T-cell (primary cell): ENCODE measurements at places on chromosomes 16 and 17. TPM values are rescaled to one million over a fixed set of nuclear protein-coding genes. Genes with fewer than 3 reads are reported as not detected.

GRCh38 chr17:57849874-57850754 is at the start of gene MRPS23:
Gene MRPS23, minus strand, starts transcription at chr17:57850044. Its CDS starts 34 bp downstream, at chr17:57850010.
- DNase-seq, result peak; percentile 96

Gene PRR15L
- total RNA-seq, result 0.26 TPM

DNA sequence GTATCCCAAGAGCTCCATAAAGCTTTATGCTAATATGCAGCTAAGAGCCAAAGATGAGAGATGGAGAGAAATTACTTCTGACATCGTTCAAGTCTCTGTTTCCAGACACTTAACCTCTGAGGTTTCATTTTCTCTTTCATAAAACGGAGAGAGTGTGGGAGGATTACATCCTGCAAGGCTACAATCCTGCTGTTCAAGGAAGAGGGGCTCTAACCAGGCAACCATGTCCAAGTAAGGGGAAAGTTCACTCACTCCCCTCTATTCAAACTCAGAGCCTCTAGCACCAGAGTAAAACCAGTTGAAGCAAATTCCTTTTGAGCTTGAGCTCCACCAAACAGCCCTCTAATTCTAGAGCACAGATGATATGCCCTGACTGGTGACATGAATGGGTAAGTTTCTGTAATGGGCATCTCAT is 397.4 kb downstream of the NPIPA8 start:
- no peak for DNase-seq

DNA sequence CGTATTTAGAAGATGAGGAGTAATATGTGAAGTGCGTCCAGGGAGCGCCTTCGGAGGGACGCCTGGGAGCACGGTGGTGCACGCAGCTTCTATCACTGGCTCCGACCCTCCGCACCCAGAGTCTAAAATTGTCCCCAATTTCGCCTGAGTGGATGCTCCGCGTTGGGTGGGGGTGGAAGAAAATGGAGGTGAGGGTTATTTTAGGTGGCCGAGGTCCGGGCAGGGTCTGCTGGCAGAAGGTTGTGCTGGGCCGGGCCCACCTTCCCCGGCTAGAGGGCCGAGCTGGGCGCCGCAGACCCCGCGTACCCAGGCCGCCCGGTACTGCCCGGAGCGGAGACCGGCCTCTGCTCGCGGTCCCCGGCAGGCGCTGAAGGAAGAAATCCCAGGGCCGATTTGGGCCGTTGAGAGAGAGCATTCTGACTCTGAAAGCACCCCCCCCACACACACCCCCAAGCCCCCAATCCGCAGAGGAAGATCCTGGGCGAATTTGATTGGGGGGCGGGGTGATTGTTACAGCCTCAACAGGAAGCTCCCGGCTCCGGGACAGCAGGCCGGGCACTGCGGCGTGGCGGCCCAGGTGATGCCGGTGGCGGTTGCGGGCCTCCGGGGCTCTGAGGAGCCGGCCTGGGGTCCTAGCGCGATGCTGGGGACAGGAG is 3.0 kb downstream of the BAHCC1 start:
- no peak for DNase-seq

- no peak for DNase-seq
Measured at GRCh38 chr16:84730406-84731106, 30.8 kb downstream of the USP10 start.

Gene RPGRIP1L
- total RNA-seq, result 3.7 TPM

- no peak for DNase-seq
Measured at GRCh38 chr16:85137323-85138072, 25.2 kb upstream of the CIBAR2 start.

Gene NQO1
- 4.1 TPM for total RNA-seq

- DNase-seq, result no peak
Measured at GRCh38 chr17:75096082-75096625, 8.4 kb downstream of the SLC16A5 start.

DNA sequence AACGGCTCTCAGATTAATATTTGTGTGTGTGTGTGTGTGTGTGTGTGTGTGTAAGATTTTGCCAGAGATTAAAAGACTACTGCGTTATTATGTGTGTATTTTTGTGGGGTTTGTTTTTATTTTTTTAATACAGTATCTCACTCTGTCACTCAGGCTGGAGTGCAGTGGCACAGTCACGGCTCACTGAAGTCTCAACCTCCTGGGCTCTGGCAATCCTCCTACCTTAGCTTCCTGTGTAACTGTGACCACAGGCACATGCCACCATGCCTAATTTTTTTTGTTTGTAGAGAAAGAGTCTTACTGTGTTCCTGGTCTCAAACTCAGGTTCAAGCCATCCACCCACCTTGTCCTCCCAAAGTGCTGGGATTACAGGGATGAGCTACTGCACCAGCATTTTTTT is 87.2 kb downstream of the CYB561 start:
- no peak for DNase-seq

Gene KRTAP3-2
- not detected for total RNA-seq

DNA sequence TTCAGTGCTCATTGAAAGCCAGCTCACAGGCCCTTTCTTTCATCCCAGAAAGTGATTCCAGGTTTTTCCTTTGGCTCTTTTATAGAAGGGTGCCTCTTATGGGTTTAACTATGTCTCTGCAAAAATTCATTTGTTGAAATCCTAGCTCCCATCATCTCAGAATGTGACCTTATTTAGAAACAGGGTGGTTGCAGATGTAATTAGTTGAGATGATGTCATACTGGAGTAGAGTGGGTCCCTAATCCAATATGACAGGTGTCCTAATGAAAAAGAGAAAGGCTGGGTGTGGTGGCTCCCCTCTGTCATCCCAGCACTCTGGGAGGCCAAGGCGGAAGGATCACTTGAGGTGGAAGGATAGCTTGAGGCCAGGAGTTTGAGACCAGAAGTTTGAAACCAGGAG is 64.2 kb upstream of the FAM20A start:
- DNase-seq, result no peak

- no peak for DNase-seq
Measured at GRCh38 chr16:19210968-19211367, 42.9 kb downstream of the SYT17 start.

GRCh38 chr16:81481207-81481821 is 36.7 kb downstream of the CMIP start:
- DNase-seq, result no peak

Gene PPM1E
- not detected for total RNA-seq

- DNase-seq, result no peak
Measured at GRCh38 chr17:49486012-49486641, 9.0 kb upstream of the NGFR start.

GRCh38 chr16:11250786-11251524 is 5.0 kb downstream of the SOCS1 start:
- DNase-seq, result no peak

DNA sequence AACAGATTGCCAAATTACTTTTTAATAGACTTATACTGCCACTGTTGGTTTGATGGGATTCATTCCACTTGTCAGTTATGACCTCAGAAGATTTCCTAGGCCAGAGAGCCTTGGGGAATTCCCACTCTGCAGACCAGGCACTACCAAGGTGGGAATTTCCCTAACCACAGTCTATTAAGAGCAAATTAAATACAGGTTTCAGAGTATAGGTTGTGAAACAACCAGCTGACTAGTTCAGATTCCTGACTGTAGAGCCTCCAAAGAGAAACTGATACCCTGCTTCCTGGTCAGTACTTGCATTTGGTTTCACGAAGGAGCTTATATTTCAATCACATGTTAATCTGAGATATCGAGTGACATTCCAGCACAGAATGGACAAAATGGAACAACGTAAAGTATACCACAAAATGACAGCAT is 186.5 kb downstream of the STX8 start:
- no peak for DNase-seq

GRCh38 chr17:68172461-68172954 is 75.3 kb upstream of the AMZ2 start:
- DNase-seq, result peak; percentile 73

- DNase-seq, result no peak
Measured at GRCh38 chr16:30491744-30492308, 19.3 kb downstream of the ITGAL start.
